Mucosa of descending colon (tissue), 3 donors: ENCODE measurements at places on chromosomes 4 and X. TPM values are rescaled to one million over a fixed set of nuclear protein-coding genes. Genes with fewer than 3 reads are reported as not detected.

Gene RHOH
- total RNA-seq: 2.8 TPM

Gene COL4A6
- 0.35 TPM for total RNA-seq

Gene TBC1D8B
- 10.3 TPM for total RNA-seq

Gene AMER1
- 3.9 TPM for total RNA-seq

Gene SPATA4
- not detected for total RNA-seq
